ENCODE measurements at places on chromosomes 3 and 15. TPM values are rescaled to one million over a fixed set of nuclear protein-coding genes. Genes with fewer than 3 reads are reported as not detected.

Gene GPR171
- 0.15 TPM for total RNA-seq

Gene IL17RE
- 1.1 TPM for total RNA-seq

Gene DHX36
- 35.8 TPM for total RNA-seq

Gene TM6SF1
- under 0.01 TPM for total RNA-seq

Gene SPESP1
- 2.0 TPM for total RNA-seq

Gene FOXB1
- total RNA-seq: not detected

Gene WDR53
- 7.3 TPM for total RNA-seq

Gene RBPMS2
- 0.34 TPM for total RNA-seq

Gene DPPA2
- not detected for total RNA-seq

Gene GOLGA6L4
- total RNA-seq: 0.93 TPM

Gene MEIS2
- 0.31 TPM for total RNA-seq

Gene GRAMD2A
- total RNA-seq: not detected

Gene GRK7
- not detected for total RNA-seq

Gene CFAP44
- 3.0 TPM for total RNA-seq

Gene DGKG
- 11.7 TPM for total RNA-seq

Gene ANKRD34C
- total RNA-seq: not detected

Gene FBXW12
- not detected for total RNA-seq

Gene DZIP1L
- 26.6 TPM for total RNA-seq

Gene SETD2
- total RNA-seq: 25.0 TPM

Gene AQP9
- not detected for total RNA-seq

Gene TBC1D23
- total RNA-seq: 40.1 TPM

Gene GLDN
- total RNA-seq: not detected

Gene CORO2B
- total RNA-seq: 6.9 TPM

Gene NME9
- under 0.01 TPM for total RNA-seq

Gene ZBED2
- total RNA-seq: not detected

Gene AP3B2
- total RNA-seq: 4.1 TPM

Gene GP9
- not detected for total RNA-seq

Gene C3orf22
- not detected for total RNA-seq

Gene SV2B
- total RNA-seq: 0.33 TPM

Gene RCCD1
- 14.5 TPM for total RNA-seq

Gene DNAJC19
- total RNA-seq: 37.6 TPM

Gene CYP8B1
- not detected for total RNA-seq

Gene GREM1
- 3.3 TPM for total RNA-seq

Gene ITIH1
- not detected for total RNA-seq

Measured in melanocyte of skin (primary cell).